Neural progenitor cell (in vitro differentiated cells): ENCODE measurements at places on chromosomes 6 and 20. TPM values are rescaled to one million over a fixed set of nuclear protein-coding genes. Genes with fewer than 3 reads are reported as not detected.

Gene KCNQ5
- total RNA-seq = 0.09 TPM in 1 of 2 replicates, not detected in the other

GRCh38 chr20:46312075-46312944 lies 4.0 kb upstream of the CDH22 start:
- DNase-seq = peak; percentile 88

DNA sequence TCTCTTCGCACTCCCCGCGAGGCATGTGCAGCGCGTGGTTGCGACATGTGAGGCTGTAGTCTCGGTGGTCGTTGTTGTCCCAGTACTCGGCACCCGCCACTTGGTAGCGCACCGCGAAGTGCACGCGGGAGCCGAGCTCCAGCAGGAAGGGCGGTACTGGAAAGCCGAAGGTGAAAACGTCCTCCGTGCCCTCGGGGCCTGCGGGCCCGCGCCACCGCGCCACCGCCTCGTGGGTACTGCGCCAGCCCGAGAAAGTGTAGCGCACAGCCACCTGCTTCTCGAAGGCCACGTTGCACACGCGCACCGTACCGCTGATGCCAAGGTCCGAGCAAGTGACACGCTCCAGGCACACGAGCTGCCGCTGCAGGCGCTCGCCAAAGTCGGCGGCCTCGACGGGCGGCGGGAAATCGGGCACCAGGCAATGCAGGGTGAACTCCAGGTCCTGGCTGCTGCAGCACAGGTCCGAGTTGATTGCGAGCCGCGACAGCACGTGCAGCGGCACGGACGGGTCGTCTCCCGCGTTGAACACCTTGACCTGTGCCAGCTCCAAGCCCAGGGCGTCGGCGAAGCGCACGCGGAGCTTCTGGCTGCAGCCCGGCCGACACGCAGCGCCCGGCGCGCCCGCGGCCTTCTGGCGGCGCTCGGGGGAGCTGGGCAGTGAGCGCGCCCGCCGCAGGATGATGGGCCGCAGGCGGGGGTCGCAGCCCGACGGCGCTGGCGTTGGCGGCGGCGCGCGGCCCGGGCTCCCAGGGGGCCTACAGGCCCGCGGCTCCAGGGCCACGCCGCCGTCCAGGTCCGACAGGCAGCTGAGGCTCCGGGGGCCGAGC lies 840 bp downstream of the PPP1R3D start:
- peak; percentile 55 for DNase-seq

GRCh38 chr6:4727671-4728435 lies 48.4 kb upstream of the CDYL start:
- DNase-seq = no peak

- DNase-seq = no peak
These were observed 869.9 kb downstream of the KIF16B start for GRCh38 chr20:15703171-15703911.

GRCh38 chr20:37238935-37239451 lies 22.6 kb downstream of the GHRH start:
- no peak for DNase-seq

DNA sequence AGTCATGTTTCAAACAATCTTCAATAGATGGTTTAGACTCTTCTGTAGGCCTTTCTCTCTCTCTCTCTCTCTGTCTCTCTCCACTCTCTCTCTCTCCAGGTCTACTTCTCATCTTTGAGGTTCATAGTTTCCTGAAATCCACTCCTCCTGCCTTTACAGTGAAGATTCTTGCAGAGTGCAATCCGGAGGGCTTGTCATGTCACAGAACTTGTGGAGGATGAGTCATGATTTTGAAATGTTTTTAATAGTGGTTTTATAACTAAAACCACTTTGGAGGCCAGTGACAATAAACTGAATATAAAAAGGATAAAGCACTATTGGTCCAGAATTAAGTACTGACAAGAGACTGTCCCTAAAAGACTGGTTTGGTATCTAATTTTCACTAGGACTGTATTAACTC lies 156.3 kb downstream of the KIF6 start:
- DNase-seq = no peak
